ENCODE measurements at places on chromosomes 12 and 14. TPM values are rescaled to one million over a fixed set of nuclear protein-coding genes. Genes with fewer than 3 reads are reported as not detected.

GRCh38 chr12:44627387-44628166, 248.5 kb downstream of the NELL2 start:
- DNase-seq: no peak

- DNase-seq: no peak
Observed at GRCh38 chr12:68667896-68668295, 18.9 kb upstream of the NUP107 start.

- DNase-seq: no peak
Observed at GRCh38 chr12:4743046-4743445, 22.8 kb downstream of the GALNT8 start.

GRCh38 chr12:115697340-115697739, 580.2 kb downstream of the MED13L start:
- no peak for DNase-seq

Gene STAT2
- polyA plus RNA-seq: 27.2 TPM

Gene CLEC4D
- polyA plus RNA-seq: not detected

All from kidney (tissue), 22 donors.